ENCODE measurements at places on chromosomes 6 and 20.
A peak's percentile ranks its signal among the peaks of the same experiment; 100 is the strongest.

GRCh38 chr20:57781901-57782300, 72.1 kb upstream of the PMEPA1 start:
- DNase-seq: no peak

DNA sequence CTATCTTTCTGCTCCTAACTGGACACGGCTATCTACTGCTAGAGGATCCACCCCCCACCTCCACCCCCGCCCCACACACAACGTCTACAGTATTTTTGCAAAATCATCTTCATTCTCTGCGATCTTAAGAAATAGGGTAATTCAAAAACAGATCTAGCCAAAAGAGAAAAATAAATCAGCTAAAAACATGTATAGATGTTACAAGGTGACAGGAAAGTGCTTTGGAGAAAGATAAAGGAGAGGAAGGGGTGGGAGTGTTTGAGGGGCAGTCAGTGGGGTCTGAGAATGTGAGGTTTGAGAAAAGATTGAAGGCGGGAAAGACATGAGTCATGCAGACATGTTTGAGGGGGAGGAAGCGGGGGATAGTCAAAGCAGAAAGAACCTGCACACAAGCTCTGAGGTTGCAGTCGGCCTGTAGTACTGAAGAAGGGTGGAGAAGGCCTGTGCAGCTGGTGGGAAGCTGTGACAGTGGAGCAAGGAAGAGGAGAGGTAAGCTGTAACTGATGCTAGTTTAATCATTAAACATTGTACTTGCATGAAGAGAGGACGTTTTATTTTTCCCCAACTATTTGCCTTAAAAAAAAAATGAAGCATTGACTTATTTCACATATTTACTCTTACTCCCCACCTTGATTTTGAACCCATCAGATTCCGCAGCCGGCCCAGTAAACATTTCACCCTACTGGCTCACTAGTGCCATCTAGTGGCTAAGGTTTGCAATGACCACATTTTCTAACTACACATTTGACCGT, 332.6 kb downstream of the ADGRB3 start:
- DNase-seq: peak; percentile 57

GRCh38 chr6:170181338-170181690, 109.6 kb downstream of the DLL1 start:
- DNase-seq: no peak

- DNase-seq: no peak
Observed at GRCh38 chr20:57384486-57384885, 6.7 kb upstream of the RBM38 start.

DNA sequence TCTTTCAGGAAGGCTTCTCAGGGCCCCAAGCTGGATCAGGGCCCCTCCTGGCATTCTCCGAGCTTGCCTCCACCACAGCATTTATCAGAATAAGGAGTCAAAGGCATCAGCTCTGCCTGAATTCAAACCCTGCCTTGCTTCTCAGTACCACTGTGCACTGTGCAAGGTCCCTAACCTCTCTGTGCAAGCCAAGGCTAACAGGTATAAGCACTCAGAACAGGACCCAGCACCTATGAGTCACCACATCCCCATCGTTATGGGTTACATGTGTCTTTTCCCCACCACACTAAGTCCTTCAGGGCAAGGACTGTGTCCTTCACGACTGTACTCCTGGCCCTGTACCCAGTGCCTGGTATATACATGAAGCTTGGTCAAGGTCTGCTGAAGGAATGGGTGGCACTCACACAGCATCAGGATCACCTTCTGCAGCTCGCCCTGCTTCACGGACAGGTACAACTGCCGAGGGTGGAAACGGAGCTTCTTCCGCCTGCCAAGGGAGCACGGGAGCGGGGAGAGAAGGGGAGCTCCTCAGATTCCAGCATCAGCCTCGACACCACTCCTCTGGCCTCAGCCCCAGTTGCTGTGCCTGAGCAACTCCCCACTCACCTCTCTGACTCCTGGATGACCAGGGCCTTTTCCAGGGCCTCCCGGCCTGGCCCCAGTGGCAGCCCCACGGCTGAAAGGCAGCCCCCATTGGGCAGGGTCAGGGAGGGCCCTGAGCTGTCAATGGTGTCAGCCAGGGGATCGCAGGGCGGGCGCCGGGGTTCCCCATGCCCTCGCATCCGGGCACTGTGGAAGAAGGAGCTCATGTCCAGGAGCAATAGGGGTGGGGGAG, 8.6 kb upstream of the SLC44A4 start:
- no peak for DNase-seq

GRCh38 chr6:10555625-10556309, 34.6 kb downstream of the GCNT2 start:
- no peak for DNase-seq

DNA sequence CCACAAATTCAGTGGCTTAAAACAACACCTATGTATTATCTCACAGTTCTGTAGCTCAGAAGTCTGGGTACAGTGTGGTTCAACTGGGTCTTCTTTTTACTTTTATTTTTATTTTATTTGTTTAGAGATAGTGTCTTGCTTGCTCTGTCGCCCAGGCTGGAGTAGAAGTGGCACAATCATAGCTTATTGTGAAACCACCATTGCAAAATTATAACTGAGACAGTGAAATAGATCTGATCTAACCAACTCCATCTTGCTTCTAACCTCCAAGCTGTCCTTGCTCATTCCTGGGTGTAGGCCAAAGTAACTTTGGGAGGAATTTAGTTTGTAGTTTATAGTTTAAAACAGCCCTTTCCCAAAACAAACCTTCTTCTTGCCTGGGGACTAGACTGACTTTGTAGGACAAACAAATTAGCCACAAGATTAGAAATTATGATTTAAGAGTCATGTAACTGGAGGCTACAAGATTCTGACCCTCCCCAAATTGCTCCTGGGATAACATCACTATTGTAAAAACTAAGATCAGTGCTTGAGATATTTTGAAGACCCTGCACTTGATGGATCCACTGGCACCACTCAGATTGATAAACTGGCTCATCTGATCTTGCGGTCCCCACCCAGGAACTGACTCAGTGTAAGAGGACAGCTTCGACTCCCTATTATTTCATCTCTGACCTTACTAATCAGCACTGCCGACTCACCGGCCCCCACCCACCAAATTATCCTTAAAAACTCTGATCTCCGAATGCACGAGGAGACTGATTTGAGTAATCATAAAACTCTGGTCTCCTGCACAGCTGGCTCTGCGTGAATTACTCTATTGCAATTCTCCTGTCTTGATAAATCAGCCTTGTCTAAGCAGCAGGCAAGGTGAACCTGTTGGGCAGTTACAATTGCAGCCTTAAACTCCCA, 193.4 kb upstream of the CDYL start:
- no peak for DNase-seq

DNA sequence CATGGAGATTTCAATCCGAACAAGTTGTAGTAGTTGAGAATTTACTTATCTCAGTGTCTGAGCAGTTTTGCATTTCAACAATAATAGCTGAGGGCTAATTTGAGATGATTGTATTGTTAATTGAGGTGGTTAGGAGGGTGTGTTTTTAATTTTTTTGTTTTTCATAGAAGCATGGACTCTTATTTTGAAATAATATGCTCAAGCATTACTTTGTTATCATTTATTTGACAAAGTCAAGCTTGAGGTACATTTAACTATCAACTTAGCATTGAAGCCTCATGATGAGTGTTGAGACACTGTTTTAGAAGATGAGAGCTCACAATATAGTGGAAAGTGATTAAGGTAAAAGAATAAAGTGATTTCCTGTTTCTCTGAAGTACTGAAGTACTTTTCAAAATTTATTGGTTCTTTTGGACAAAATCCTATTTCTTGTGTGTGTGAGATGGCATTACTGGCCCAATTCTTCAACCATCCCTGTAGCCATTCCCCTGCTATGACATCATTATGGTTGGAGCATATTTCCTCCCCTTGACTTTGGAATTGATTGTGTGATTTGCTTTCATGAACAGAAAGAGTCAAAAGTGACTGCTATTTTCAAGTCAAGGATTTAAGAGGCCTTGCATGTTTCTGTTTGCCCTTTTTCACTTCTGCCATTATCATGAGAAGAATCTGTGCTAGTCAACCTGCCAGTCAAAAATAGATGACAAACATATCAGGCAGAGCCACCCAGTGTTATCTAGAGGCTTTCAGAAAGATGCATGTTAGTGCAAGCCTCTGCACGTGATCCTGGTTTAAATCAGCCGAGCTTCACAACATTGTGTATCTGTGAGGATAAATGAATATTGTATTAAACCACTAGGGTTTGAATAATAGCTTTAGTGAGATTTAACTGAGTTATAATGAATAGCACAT, 1112.3 kb upstream of the CITED2 start:
- no peak for DNase-seq

DNA sequence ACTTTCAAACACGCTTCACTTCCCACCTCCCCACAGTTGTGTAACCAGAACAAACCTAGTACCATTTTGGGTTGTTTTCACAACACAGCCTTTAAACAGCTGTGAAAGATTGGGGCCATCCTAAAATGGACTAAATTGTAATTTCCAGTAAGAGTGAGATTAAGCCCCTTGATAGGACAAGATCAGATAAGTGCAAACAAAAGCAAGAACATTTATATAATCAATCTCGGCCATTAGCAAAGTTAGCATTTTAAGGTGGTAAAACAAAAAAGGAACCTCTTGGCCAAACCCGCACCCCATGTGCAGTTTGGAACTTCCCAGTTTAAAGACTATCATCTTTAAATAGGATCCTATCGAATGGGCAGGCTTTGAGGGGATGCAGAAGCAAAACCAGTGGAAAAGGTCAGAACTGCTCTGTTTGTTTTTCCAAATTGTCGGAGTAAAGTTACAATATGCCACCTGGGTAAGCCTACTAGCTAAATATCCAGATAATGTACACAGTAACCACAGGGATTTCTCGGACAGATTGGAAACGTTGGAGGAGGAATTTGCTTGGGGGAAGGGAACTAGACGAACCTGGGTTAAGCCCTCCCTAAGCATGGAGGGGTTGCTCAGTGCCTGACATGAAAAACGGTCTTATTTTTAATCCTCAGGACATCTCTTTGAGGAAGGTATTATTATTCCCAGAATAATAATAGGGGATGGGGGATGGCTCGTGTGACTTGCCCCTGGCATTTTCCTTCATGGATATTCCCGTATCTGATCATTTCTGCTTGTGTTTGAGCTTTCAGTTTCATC, 159.8 kb upstream of the SALL4 start:
- DNase-seq: no peak

DNA sequence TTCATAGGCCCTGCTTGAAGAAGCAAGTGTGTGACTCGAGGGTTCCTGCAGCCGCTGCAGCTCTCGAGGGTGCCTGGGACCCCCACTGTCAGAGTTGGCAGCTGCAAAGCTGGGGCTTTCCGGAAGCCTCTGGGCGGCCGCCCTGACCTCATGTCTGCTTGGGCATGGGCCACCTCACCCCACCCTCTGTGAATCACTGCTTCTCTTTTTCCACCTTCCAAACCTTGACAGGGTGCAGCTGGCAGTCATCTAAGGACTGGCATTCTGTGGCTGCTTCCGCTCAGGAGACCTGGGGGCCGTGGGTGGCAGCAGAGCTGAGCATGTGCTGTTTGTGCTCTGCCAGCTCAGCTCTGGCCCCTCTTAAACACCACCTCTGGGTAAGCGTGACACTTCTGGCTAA, 32.0 kb downstream of the ERMARD start:
- DNase-seq: no peak

DNA sequence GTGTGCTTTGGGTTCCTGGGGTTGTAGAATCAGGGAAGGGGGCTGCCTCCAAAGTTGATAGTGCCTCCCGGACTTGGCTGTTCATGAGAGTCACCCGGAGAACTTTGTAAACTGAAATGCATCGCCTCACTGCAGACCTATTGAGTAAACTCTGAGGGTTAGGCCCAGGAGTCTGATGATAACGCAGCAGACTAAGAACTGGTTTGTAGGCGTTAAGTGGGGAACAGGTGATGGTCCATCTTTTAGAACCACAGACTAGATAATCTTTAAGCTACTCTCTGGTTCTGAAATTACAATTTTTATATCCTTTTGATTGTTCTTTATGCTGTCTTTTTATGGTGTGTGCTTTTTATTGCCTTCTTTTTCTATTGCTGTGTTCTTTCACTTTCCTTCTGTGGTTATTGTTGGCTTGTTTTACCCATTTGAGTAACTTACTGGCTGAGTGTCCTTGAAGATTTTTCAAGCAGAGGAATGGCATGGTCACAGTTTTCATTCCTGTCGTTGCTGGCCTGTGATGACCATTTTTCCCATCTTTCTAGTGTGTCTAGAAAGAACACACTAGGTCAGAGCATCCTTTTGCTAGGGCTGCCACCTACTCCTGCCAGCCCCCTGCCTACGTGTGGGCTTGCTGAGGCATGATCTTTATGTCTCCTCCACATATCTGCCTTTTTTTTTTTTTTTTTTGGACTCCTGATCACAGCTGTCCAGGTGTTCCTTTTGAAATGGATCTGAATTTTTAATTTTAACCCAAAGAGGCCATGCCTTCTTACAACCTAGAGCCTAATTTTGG, 30.9 kb downstream of the LRRC1 start:
- DNase-seq: no peak

DNA sequence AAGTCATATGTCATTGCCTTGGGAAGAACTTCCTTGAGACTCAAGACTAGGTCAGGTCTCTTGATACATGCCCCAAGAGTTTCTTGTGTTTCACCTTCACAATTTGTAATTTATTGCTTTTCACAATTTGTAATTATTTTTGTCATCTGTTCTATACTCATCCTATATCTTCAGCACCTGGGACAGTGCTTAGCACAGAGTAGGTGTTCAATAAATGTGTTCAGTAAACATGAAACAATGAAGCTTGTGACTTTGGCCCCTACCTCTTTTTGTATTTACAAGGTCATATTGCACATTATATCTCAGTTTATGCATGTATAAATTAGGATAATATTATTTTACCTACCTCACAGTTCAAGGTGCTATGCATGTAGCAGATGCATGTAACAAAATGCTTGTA, 21.5 kb upstream of the SRPK1 start:
- no peak for DNase-seq

DNA sequence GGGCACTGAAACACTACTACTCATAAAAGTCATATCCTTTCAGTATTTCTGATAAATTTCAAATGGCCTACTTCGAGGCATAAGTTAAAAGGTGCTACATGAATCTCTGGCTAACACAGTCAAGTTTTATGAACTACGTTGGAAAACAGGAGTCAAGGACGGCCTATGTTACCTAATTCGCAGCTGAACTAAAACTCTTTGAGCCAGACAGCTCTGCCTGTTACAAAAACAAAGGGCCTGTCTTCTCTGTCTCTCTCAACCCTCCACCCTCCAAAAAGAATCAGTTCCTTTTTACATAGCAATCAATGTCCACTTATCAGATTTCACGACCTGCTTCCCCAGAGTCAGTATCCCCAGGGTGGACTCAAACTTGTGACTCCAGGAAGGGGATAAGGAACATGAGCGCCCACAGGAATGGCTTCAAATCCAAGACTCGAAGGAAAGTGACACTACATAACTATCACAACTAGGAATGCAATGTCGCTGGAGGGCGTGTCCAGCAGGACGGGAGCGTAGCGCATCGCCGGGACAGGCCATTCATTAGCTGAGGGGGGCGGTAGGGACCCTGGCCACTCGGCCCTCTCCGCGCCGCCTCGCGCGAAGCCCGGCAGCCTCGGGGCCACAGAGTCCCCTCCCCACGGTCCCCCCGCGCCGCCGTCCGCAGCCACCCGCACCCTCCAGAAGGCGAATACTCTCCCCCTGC, 591 bp downstream of the IBTK start:
- peak; percentile 6 for DNase-seq
